ENCODE measurements at places on chromosomes 16 and 17.

DNA sequence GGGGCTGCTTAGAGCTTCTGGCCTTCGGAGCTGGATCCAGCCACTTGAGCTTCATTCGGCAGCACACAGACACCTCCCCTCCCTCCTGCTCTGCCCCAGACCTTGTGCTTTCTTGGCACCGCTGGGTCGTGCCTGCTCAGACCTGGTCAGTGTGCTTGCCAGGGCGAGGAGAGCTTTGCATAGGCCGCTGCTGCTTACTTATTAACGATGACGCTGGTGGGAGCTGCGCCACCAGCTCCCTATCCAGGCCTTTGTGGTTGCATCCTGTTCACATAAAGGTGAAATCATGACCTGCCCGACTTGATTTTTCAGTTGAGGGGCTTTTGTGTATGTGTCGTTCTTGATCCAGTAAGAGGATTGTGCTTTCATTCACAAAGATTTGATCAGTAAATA, 101.1 kb downstream of the MSI2 start:
- DNase-seq = no peak

DNA sequence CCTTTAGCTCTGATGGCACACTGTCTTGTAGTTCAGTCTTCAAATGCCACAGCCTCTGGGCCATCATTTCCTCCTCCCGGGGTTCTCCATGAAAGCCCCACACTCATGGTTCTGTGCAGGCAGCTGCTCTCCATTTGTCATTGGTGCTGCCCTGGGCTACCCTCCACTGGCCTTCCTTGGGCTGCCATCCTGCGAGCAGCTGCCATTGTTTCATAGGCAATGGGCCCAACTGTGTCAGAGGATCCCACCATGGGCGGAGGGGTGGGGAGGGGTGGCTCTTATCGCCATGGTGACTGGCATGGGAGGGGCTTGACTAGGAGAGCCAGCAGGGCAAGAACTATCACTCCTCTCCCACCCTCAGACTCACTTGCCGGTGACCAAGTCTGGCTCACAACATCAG, 38.6 kb upstream of the BRD7 start:
- no peak for DNase-seq

DNA sequence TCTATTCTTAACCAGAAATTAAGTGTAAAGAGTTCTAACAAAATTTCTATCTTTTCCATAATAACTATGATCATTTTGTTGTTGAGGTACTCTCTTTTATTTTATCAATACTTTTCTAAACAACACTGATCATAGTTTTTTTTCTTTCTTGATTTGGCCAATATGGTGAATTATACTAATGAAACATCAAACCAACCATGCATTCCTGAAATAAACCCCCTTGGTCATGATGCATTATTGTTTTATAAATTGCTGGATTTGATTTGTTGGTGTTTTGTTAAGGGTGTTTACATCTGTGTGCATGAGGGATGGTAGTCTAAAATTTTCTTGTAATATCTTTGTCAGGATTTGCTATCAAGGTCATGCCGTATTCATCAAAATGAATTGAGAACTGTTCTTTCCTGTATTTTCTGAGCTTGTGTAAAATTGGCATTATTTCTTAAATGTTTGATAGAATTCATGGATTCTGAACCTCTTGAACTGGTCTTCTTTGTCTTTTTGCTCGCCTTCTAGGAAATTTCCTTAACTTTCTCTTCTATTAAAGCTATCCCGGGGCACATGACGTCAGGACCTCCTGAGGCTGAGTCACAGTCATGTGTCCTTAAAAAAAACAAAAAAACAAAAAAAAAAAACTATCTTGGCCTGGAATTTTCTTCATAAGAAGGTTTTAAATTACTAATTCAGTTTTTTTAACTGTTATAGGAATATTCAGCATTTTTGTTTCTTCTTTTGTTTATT, 3.9 kb upstream of the TRIM25 start:
- no peak for DNase-seq

DNA sequence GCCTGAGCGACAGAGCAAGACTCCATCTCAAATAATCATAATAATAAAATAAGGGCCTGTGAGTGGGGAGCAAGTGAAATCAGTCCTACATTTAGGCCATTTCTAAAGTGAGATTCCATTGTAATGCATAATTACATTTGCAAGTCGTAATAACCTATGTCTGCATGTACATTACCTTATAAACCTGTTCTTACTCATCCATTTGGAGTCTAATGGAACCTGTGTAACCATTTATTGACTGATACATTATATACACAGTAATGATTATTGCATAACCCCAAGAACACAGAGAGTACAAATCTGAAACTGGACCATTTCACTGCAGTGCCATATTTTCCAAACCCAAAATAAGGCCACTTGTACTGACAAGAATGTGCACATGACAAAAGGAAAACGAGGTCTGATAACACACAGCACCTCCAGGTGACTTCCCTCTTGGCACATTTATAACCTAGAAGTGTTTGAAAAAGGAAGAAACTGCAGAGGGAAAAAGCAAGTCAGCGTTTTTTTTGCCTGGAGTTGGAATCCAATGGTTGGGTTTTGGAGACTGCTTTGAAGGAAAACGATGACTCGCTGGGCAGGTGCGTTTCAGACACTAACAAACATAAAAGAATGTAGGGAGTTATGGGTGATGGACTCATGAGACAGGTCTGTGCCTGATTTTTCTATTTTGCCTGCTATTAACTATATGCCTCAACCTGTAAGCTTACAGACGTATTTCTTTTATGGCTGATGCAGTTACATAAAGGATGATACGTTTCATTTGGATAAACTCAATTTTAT, 63.6 kb upstream of the KIFC3 start:
- DNase-seq = no peak

DNA sequence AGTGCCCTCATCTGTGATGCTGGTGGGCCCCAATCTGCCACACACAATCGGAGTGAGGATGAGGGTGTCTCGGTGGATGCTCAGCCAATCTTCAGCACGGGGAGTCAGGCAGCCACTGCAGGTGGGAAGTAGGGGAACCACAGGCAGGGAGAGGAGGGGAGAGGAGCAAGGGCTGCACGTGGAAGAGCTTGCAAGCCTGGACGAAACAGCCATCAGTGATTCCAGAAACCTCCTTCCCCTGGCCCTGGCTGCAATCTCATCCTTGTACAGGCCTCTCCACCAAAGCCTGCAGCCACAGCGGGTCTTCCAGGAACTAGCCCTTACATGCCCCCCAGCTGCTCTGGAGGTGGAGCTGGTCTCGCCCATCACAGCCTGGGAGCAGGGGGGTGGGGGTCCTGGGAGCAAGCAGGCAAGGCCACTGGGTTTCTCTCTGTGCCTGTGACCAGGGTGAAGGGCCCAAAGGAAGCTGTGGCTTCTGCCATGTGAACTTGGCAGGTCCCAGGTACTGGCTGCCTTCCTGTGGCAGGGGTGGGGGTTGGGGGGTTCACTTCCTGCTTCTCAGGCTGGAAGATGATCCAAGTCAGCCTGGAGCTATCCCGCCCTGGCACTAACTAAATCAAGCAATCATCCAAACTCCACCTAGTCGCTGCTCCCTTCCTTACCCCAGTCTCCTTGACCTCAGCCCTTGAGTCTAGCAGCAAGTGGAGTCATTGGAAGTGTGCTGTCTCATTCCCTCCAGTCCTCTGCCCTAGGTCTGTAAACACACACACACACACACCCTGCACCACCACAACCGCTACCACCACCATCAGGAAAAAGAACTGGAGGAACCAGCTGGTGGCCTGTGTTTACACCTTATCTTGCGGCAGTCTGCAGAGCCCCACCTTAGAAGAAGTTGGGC, 29.4 kb upstream of the MLKL start:
- DNase-seq = no peak

- no peak for DNase-seq
These were observed at the start of gene ZNF385C for GRCh38 chr17:42097691-42098631. ZNF385C (minus strand) TSS chr17:42098473; CDS start chr17:42063056, 35,417 bp downstream.

GRCh38 chr16:73306901-73307413, 259.0 kb upstream of the ZFHX3 start:
- no peak for DNase-seq

DNA sequence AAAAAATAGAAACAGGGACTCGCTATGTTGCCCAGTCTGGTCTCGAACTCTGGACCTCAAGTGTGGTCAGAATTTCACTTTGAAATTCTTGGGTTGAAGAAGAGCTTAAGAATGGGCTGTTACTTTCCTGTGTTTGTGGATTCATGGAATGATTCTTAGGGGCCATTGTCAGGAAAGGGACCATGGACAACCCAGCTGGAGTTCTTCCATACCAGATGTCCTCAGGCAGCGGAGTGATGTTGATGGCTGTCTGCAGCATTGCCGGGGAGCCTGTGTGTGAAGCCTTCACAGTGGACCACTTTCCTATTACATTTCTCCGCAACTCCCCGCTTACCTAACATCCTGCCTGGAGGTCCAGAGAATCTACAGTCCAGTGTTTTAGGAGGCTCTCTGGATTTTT, 145.9 kb downstream of the CLEC16A start:
- no peak for DNase-seq

- DNase-seq = no peak
These were observed 75.8 kb downstream of the RBFOX3 start for GRCh38 chr17:79534851-79535727.

DNA sequence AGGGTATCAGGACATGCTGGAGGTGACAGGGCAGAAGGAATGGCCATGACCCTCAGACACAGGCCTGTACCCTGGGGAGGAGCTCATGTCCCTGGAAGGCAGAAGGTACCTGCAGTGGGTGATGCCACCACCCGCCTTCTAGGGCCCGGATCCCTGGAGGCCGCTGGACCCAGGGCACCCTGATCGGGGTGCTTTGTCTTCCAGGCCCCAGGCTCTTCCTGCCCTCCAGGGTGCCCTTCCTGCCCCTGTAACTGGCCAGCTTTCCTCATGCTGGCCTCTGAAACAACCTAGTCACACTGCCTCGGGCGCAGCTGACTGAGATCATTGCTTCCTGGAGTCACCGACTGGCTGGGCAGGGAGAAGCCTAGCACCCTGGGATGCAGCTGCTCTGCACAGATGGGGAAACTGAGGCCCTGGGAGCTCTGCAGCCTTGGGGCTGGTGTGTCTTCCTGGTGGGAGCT, 5.8 kb downstream of the ADCY7 start:
- DNase-seq = no peak

Data from stimulated activated CD4-positive, alpha-beta T cell treated with anti-CD3 and anti-CD28 coated beads, Interleukin-1b, Interleukin-23, amount 100 ng/mL, for 48 hours (primary cell).